ENCODE measurements at places on chromosomes 6 and 20.

DNA sequence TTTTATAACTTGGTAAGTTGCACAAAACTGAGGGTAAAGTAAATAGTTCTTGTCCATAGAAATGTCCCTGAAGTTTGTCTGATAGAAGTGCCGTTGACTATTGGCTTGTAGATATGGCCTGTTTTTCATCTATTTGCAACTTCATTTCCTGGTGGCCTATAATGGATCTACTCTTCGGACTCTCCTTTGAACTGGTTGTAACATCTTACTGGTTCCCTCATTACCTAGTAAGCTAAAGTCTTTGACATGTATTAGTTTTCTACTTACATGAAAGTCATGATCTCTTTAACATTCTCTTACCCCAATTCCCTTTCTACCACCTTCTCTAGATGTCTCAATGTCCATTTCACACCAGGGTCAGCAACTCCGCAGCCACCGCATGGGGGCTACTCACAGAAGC lies 146.3 kb downstream of the GRM4 start:
- DNase-seq: no peak

DNA sequence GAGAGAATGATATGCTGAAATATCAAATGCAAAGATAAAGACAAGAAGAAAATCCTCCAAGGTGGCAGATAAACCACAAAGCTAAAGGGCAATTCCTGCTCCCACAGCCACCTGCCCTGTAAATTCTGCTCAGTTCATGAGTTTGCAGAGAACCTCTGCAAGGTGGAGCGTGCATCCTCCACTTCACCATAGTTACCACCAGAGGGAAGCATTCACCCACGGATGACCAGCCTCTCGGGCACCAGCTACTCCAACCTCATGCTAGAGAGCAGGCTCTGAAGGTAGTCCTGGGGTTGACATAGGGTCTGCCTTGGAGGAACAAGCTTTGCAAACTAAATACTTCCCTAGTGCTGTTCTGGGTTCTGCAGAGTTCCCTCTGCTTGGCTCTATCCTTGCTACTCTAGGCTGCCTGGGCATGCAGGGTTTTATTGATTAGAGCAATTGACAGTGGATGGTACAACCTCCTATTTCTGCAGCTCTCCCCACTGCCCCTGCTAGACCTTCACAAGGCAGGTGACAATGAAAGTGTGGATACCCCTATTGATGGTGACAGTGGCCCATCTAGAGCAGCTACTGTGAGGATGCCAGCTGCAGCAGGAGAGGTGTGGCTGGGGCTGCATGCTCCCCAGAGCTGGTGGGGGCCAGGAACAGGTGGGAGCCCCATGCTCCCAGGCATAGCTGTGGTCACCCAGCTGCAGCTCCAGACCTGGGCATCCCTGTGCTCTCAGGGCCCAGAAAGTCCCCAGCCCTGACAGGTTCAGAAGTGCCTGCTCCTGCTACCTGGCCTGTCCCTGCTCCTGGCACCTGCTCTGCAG lies 51.1 kb downstream of the GGTLC1 start:
- DNase-seq: peak; percentile 31

DNA sequence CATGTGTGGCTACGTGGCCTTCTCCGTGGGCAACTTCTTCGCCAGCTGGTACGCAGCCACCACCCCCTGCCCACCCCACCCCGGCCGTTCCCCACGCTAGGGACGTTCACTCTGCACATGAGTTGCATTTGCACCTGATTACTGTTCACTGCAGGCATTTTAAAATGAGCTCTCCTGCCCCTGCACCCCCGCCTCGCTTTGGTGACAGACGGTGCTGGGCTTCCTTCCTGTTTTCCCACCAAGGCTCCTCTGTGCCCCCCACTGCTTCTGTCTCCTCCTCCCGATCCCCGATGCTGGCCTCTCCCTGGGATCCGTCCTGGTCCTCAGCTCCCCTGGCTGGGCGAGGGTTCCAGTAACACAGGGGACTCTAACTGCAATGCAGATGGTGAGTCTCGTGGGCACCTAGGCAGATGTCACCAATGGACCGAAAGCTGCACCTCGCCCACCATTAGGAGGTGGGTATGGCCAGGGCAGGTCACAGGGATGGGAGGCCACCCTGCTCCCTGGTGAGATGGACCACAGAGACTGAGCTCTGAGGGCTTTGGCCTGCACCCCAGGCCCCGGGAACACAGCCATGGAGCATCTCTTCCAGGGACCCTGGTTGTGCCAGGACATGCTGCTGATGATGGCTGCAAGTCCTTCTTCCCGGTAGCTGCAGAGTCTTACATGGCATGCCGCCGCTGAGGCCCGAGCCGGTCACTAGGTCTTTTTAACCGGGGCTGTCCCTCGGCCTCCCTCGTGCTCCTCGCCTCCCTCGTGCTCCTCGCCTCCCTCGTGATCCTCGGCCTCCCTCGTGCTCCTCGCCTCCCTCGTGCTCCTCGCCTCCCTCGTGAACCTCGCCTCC lies 3.8 kb downstream of the UNC93A start:
- no peak for DNase-seq

- no peak for DNase-seq
Observed at GRCh38 chr6:147841547-147842148, 333.2 kb downstream of the SAMD5 start.

DNA sequence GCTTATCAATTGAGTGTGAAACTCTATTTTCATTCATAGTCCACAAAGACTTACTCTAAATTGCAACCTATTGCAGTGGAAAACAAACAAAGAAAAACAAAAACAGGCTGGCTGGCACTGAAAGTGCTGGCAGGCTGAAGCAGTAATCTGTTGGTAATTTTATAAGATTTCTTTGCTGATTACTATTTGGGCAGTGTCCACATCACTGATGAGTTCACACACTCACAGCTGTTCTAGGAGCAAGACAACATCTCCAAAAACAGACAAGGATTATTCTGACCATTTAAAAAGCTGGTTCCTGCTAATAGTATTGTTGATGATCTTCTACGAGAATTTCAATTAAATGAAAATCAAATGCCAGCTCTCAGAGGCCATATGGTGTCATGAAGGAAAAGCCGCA lies 26.9 kb downstream of the MARCKS start:
- DNase-seq: no peak

DNA sequence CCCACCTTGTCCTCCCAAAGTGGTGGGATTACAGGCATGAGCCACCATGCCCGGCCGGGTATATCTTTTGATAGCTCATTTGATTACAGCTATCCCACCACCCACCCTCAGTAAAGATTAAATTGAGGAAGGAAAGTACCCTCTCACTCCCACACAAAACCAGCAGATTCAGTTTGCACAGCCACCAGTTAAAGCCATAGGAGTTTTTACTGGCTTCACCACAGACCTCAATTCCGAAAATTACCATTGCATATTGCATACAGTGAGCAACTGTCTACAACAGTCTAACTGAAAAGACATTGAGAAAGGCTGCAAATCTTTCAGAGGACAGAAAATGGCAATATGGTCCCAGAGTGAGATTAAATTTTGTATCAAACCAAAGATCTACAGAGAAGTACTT lies 34.9 kb downstream of the ESF1 start:
- DNase-seq: no peak

- DNase-seq: peak; percentile 59
Observed at GRCh38 chr6:44126320-44127149, 717 bp downstream of the MRPL14 start.

DNA sequence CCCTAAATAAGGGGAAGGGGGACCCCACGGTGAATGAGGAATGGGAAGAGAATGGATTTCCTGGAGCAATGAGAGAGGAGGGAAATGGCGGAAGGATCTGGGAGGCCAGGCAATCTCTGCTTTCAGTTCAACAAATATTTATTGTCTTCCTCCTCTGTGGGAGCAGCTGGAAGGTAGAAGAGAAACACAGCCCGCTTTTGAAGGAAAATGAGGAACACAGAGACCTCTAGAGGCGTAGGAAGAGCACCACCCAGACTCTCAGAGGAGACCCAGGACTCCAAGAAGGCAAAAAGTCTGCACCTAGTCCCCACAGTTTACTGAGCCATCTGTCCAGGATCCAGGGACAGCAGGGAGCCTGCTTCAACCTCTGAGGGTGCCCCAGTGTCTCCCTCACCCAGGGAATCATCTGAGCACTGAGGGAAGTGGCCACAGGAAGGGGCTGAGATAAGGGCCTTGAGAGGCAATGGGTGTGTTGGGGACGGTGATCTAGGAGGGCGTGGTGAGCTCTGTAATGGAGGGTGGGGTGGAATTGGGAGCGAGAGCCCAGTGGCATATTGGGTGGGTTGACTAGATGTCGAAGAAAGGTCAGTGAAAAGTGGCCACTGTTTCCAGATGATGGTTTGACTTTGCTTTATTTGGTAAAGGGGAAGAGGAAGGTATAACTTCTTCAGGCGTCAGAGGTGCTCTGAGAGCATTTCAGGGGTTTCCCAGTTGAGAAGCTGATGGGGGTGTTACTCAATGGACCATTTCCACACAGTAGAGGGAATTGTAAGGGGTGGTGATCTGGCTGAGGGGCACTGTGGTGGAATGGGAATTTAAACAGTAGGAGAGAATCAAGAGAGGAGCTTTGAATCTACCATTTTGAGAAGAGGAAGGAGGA lies 610 bp downstream of the PSORS1C1 start:
- no peak for DNase-seq

DNA sequence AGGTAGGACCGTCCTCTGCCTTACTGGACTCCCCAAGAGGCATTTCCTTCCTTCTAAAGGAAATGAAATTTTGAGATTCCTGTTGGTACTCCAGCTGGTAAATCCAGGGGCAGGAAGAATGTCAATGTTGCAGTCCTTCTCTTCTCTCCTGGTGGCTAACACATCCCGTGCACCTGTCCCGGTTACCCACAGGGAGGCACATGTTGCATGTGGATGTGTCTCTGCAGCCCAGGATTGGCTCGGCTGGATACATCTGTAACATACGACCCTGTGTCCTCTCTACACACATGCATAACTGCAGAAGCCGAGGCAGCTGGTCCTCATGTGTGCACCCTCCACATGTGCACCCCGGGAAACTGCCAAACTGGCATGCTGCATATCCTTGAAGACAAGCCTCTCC lies 1.3 kb upstream of the LRFN2 start:
- DNase-seq: no peak

- no peak for DNase-seq
Observed at GRCh38 chr6:3314176-3314575, 55.4 kb downstream of the PSMG4 start.

DNA sequence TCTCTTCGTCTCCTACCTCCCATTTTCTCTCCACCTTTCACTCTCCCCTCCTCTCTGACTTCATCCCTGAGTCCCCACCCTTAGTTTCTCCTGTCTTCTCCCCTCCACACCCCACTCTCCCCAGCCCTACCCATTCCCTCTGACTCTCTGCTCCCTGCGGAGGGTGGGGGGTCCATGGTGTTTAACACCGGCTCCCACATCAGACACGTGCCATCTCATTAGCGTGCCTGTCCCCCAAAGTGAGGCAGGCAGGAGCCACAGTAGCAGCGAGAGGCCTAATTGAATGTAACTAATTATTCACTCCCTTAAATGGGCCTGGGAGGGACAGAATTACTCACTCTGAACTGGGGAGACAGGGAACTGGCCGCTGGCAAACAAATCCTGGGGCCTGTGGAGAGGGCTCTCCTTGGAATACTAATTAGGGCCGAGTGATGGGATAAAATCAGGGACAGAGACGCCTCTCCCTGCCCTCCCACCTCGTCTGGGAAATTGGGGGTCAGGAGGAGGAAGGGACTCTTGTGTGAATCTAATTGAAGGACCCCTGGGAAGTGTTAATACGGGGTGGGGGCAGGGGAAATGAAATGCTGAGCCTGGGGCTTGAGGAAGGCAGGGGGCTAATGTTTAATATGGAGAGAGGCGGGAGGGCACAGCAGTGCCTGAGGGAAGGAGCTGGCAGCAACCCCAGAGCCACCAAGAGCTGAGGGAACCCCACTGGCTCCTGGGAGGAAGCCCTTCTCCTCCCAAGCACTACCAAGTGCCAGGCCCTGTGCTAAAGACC lies 17.9 kb downstream of the CD40 start:
- no peak for DNase-seq

DNA sequence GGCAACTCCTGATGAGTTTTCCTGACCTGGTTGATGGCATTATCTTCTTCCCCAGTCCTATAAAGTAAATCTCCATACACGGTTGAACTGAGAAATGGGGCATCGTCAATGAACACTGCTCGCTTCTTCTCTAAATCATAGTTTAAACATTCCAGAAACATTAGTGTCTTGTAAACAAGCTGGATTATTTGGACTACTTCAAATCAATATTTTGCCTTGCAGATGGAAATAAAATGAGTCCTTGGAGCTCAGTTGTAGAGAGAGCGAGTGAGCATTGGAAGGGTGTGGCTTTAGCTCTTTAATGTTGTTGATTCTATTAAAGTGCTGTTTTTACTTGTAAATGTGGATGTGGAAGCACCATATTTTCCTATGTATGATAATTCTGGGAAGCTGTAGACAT lies 18.4 kb downstream of the C6orf89 start:
- no peak for DNase-seq

DNA sequence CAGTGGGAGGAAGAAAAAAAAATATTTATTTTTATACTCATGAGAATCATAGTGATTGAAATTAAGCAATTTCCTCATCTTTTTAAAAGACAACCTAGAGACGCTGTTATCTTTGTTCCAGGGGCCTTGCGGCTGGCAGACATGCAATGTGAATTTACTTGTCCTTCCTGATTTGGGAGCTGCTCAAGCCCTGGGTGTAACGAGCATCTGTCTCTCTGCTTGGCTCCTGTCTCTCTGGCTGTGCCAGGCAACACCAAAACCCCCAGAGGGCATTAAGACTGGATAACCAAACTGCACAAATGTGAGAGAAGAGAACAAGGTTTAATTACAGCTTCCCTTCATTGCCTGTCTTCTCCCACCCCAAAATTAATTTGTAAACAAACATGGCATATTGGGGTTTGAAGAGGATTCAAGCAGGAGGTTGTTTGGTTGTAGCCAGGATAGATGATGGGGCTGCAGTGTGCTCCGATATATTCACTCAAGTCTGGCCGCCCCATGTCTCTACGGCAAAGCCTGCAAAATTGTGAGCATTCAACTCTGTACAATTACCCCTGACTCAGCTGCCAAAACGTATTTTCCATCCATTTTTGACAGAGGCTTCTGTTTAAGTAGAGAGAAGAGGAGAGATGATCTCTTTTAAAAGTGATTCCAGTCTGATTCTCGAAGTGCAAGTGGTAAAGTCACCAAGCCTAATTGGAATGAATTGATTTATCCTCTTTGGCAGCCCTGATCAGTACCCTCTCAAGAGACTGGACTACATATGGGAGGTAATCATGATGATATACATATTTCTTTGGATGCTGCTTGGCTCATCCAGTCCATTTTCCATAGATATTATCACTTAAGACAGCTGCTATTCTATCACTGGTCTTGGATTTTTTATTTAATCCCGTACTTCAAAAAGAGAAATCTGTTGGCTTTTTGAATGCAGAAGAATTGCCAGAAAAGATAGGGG lies 170.2 kb downstream of the SLC24A3 start:
- DNase-seq: no peak

GRCh38 chr6:20931093-20931492 lies 396.8 kb downstream of the CDKAL1 start:
- no peak for DNase-seq

- no peak for DNase-seq
Observed at GRCh38 chr20:37931153-37931922, 28.4 kb downstream of the VSTM2L start.

- DNase-seq: no peak
Observed at GRCh38 chr20:18240997-18241396, 47.3 kb upstream of the ZNF133 start.

- DNase-seq: no peak
Observed at GRCh38 chr6:83108378-83108777, 40.9 kb downstream of the DOP1A start.

- DNase-seq: no peak
Observed at GRCh38 chr20:58137651-58138265, 90.7 kb downstream of the ANKRD60 start.
